Activated T-helper 1 cell treated with anti-CD3 and anti-CD28 coated beads, Interleukin-2, amount 50 U/mL, for 16 hours (primary cell): ENCODE measurements at places on chromosomes 5 and 9.
A peak's percentile ranks its signal among the peaks of the same experiment; 100 is the strongest.

DNA sequence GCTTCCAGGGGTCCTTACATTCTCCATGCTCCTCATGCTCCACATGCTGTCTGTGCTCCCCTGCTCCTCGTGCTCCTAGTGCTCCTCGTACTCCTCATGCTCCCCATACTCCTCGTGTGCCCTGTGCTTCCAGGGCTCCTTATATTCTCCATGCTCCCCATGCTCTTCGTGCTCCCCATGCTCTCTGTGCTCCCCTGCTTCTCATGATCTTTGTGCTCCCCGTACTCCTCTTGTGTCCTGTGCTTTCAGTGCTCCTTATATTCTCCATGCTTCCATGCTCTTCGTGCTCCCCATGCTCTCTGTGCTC, 51.9 kb downstream of the TRIP13 start:
- no peak for DNase-seq

DNA sequence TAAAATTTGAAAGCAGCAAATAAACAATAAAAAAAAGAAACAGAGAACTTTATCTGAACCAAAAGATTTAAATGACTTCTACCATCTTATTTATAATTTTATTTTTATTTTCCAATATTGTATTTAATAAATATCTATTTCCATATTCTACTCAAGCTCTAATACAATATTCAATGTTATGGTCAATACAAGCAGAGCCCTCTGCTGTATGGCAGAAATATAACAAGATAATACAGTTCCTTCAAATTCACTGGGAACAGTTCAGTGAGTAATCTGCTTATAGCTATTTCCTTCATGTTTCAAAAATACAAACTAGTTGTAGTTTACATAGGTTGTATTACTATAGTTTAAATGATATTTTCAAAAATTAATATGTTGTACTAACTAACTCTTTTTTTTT, 332.7 kb downstream of the PRDM9 start:
- DNase-seq, result no peak

GRCh38 chr5:74257060-74257527, 383.4 kb downstream of the ENC1 start:
- no peak for DNase-seq

DNA sequence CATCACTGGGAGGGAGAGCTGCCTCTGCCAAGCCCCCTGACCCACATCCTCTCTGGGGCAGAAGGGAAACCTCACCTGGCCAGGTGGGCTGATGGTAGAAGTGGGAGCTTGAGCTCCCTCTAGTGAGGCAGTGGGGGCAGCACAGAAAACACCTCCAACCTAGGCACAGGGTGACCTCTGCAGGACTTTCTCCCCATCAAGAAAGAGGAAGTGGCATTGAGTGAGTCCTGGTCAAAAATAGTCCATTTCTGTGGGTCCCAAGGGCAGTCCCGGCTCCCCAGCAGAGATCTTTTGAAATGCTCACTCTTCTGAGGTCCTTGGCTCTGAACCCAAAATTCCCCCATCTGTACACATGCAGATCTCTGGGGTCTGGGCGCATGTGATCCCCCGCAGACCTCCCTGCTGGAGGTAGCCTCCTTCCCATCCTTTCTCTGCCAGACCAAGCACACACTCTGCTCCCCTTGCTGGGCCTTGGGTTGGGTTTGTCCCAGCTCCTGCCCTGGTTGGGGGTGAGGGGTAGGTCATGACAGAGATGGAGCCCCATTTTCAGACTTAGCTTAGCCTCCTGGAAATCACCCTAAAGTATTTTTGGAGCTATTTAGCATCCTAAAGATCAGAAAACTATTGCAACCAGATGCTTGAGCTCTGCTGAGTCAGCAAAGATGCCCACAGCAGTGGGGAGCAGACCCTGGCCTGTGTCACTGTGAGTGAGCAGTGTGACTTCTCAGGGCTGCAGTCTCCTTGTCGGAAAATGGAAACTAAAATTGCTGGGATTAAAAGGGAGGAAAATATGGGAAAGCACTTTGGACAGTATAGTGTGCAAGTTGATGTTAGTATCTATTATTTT, 41.6 kb upstream of the LCP2 start:
- peak; percentile 31 for DNase-seq

DNA sequence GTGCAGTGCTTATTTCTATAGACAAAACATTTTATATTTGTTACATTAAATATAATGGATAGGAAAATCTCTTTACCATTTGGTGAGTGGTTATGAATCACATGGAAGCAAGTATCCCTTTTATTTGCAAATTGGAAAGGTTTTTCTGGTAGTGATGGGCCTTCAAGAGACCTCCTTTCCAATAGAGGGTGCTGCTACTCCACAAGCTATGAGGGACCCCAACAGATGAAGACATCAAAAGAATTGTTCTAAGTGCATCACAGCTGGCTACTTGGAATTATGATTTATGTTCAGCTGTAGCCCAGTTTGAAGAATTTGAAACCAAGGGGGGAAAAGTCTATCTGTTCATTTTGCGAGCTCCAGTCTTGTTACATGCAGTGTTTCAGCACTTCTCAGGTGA, 493.7 kb upstream of the SGCD start:
- DNase-seq, result no peak

GRCh38 chr9:76855015-76855414, 50.9 kb downstream of the PRUNE2 start:
- no peak for DNase-seq
